ENCODE measurements at places on chromosomes 3 and 15.

- DNase-seq, result no peak
Measured at GRCh38 chr3:21140785-21141184, 610.2 kb downstream of the ZNF385D start.

DNA sequence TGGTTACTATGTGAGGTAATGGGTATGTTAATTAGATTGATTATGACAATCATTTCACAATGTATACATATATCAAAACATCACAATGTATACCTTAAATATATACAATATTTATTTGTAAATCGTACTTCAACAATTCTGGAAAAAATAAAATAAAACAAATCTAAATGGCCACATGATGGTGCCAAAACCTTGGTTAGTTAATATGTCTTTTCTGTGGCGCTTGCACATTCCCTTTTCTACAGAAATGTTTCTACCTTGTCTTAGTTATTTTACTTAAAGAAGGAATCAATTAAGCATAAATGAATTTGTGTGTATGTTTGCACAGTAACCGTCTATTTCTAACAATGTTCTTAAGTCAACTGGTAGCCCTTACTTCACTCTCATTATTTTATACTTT, 53.4 kb downstream of the OXSM start:
- DNase-seq, result no peak

GRCh38 chr15:78052545-78052944, 25.0 kb downstream of the TBC1D2B start:
- no peak for DNase-seq

DNA sequence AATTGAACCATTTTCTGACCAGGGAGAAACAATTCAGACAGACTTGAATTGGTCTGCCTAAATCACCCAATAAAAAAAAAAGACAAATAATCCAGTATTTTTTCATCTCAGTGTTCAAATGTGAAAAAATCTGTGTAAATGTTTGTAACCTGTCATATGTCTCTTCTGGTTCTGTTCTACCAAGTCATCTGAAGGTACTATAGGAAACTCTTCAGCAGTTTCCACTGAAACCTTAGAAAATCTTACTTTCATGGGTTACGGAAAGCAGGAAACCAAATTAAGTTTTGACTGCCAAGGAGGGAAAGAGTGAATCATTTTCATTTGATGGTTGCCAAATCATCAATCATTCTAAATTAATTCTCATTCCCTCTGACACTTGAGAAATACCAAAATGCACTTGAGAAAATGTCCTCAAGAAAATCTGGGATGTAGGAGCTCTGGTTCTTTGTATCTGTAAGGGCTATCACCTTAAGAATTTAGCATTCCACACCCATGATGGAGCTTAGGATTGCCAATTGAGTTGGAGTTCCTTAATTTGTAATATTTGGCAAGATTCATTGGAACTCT, 278.2 kb upstream of the KCNH8 start:
- no peak for DNase-seq

GRCh38 chr15:77457905-77458265, 37.2 kb downstream of the HMG20A start:
- DNase-seq, result no peak

Data from mesothelial cell of epicardium (in vitro differentiated cells).